ENCODE measurements at places on chromosomes 6 and 20.

DNA sequence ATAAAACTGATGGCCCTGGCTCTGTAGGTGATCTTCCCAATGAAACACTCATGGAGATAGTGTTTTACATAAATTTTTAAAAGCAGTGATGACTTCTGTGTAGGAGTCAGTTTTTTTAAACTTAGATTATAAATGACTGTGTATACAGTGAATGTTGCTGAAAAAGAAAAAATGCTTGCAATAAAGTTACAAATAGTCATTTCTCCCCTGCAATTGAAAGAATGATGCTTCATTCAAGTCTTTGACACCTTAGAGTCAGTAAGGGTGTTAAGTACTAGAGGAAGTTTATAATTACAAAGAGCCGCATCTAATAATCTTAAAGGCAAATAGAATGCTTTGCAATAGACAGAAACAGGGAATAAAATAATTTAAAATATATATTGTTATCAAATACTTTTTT lies 27.6 kb downstream of the ZNF292 start:
- DNase-seq: no peak

DNA sequence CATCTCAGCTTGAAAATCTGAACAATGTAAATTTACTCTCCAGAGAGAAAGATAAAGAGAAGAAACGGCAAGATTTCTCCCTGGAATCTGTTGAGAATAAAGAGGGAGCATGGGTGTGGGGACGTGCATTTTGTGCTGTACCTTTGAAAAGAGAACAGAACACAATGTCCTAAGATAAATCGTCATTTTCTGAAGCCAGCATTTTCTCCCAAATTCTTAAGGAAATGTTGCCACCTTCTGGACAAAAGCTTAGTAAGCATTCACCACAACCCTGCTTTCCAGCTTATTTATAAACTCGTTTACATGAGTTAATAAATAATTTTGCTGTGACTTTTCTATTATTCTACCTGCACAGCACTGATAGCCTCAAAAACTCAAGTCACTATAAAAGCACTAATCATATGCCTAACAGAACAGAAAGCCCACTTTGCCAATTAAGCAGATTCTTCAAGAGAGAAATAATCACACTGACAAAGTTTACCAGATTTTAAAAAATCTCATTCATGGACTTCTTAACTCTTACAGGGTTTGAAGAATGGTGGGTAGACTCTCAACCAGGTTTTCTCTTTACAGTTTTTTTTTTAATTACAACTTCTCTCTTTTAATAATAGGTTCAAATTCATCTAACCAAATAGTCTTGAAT lies 155.8 kb downstream of the MBOAT1 start:
- DNase-seq: peak; percentile 29

- no peak for DNase-seq
These were observed 144.0 kb downstream of the LRRC1 start for GRCh38 chr6:53938810-53939209.

- DNase-seq: peak; percentile 85
These were observed 1.3 kb downstream of the RNF24 start for GRCh38 chr20:4014031-4014474.

DNA sequence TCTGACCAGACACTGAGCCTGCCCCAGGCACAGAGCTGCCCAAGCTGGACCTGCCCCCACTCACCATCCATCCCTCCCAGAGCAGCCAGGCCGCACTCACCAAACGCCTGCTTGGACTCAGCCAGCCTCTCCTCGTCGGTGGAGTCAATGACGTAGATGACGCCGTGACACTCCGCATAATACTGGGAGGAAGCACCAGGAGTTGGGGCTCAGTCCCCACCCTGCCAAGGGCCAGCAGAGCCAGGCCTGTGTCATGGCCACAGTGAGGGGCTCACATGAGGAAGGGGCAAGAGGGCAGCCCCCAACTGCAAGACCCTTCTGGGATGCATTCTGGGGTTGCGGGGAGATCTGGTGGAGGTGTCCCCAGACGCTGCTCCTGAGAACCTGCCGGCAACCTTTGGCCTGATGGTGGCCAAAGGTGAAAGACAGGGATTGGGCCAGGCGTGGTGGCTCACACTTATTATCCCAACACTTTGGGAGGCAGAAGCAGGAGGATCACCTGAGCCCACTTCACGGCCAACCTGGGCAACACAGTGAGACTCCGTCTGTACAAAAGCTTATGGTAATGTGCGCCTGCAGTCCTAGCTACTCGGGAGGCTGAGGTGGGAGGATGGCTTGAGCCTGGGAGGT lies 5.6 kb downstream of the ARFRP1 start:
- no peak for DNase-seq

GRCh38 chr6:85580878-85581267 lies 12.8 kb downstream of the SNX14 start:
- DNase-seq: no peak

GRCh38 chr6:24997231-24997630 lies 61.5 kb upstream of the RIPOR2 start:
- DNase-seq: no peak

- DNase-seq: no peak
These were observed 691 bp downstream of the SYNDIG1 start for GRCh38 chr20:24469894-24470745.

GRCh38 chr6:22298475-22298890 lies 1.6 kb upstream of the PRL start:
- no peak for DNase-seq

- DNase-seq: no peak
These were observed 32.4 kb upstream of the TCP11 start for GRCh38 chr6:35173427-35174087.

- no peak for DNase-seq
These were observed 20.9 kb downstream of the IL17A start for GRCh38 chr6:52207066-52207465.

DNA sequence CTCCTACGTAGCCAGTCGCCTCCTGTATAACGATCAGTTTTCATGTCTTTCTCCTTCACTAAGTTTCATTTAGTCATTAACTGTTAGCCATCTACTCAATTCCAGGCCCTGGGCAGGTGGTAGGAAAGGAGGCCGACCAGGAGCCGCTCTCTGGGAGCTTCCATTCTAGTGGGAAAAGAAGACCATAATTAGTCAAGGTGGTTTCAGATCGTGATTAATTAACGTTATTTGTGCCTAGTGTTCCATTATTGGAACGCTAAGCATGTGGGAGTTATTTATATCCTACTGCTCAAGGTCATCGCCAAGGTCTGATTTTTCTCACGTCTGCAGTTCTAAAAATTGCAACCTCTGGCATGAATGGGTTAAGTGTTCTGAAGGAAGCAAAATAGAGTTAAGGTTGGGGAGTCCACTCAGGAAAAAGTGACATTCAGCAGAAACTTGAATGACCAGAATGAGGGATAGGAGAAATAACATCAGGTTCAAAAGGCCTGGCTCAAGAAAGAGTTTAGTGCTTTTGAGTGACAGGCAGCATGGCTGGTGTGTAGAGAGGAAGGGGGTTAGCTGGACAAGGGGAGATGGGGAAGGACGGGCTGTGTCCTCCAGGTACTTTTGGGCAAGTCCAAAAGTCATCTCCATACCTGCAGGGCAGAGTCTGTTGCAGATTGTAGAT lies 812 bp downstream of the SLC9A8 start:
- DNase-seq: no peak

GRCh38 chr6:17574866-17575560 lies 25.1 kb upstream of the FAM8A1 start:
- DNase-seq: no peak

DNA sequence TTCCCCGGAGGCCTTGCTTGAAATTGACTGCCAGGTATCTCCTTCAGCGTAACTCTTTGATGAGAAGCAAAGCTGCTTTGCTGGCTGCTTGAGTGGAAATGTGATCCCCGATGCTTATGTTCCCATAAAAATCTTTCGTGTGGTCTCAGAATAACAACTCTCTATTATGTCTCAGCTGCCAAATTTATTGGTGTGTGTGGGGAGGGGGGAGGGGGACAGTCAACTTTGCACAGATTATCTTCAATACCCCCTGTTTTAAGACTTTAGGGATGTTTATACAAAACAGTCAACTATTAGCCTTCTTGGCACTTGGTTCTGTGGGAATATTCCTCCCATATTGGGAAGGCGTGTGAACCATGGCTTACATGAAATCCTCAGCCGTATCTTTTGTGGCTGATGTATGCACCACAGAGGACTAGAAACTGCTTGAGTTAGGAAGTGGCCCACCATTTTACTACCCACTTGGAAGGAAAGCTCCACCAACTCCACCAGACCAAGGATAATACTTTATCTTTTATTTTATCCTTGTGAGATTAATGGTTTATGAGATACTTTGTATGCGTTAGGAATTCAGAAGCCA lies 101.5 kb upstream of the SLC24A3 start:
- peak; percentile 54 for DNase-seq

DNA sequence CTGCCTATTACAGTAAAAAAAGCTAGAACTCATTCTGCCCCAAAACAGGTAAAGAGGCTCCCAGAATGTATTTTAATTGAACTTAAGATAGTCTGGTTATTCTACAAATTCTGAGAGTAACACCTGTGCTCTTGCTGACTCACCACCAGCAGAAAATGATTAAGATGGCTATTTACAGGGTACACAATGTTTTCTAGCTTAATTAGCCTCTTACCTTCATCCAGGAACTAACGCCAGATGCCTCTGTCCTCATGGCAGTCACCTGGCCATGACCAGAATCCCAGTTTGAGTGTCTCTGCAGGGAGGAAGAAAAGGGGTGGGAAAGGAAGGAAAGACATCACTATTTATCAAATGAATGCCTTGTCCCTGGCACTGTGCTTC lies 31.3 kb upstream of the PPP1R3G start:
- no peak for DNase-seq

DNA sequence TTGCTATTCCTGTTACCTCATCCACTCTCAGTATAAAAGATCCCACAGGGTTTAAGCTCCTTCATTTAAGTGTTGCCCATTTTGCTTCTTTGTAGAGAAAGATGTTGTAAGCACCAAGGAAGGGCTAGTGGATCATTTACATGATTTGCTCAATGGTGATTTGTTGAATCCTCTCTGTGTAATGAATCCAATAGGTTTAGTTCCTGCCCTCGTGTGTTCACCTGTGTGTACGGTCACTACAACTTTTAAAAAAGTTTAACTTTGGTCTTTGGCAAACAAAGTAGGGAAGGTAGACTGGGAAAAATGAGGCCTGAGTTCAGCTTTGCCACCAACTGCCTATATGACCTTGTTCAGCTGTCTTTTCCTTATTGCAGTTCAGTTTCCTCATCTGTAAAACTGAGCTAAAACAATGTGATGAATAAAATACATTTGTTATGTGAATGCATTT lies 51.5 kb downstream of the DHX35 start:
- DNase-seq: no peak

DNA sequence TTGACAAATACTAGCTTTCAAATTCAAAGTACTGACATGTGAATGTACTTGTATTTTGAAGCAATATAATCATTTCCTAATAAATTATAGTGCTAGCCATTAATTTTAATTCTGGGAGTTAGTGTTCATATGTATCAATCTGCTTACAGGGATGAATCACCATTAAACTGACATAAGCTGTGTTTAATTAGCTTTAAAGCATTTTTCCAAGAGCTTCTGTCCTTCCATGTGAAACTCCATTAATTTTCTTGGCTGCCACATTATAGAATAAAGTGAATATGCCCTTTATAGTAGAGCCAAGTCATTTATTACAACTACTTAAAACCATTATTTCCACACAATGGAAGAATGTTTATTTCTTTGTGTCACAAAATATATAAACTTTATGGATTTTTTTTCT lies 150.8 kb downstream of the COL21A1 start:
- no peak for DNase-seq

- DNase-seq: no peak
These were observed 32.4 kb downstream of the SNX3 start for GRCh38 chr6:108228416-108228815.

DNA sequence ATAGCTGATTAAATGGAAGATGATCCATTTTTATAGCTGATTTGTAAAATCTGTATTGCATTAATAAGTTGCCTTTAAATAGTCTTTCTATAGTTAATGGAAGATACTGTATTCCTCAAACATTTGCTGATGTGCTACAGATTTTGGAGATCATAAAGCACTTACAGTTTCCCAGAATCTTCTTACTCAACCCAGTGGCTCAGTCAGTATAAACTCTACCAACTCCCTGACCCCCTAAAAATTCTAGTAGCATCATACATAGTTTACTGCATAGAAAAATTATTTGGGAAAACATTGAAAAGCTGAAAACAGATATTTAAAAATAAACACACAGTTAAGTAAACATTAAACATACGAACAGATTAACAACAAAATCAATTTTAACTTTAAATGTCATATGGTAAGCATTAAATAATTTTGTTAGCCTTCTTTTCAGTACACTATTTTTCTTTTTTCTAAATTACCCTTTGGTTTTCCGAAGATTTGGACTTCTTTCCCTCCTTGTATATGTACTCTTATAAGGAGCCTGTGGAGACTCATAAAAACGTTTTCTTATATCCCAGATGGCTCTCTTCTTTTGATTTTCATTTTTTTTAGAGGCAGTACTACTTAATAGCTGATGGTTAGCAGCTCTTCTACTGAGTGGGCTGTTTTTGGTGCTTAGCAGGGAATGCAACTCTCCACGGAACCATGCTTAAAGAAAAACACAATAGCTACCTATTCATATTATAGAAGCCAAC lies 62.7 kb upstream of the BMP5 start:
- no peak for DNase-seq

DNA sequence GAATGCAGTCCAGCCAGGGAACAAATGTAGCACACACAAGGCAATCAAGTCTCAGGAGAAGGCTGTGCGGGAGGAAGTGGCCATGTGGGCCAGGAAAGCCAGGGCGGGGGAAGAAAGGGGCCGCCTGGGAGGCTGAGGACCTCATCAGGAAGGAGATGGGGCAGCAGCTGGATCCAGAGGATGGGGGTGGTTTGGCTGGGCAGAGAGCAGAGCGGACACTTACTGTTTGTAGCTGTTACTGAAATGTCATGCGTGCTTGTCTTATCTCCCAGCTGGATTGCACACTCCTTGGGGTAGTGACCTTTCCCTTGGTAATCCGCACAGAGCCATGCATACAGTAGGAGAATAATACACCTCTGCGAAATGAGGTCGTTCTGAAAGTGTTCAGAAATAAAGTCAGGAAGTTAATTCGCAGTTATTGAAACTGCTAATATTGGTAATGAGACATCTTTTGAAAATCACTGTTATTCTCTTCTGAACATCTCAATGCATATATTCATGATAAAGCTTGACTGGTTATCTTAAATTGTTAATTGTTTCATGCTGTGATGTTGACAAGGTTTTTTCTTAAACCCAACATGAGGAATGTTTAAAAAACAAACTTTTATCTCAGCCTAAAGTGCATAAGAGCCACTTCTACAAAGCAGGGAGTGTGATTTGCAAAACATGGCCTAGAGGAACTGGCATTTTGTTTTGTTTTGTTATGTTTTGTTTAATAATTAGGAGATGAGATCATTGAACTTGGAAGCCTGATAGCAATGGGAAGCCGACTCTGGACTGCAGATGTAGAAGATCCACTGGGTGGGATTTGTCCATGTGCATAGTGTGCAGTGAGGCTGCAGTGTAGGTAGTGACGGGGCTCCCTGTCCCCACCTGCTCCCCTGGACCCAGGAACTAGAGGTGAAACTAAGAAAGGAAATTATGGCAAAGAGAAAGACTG lies 18.0 kb upstream of the MAP3K4 start:
- no peak for DNase-seq

DNA sequence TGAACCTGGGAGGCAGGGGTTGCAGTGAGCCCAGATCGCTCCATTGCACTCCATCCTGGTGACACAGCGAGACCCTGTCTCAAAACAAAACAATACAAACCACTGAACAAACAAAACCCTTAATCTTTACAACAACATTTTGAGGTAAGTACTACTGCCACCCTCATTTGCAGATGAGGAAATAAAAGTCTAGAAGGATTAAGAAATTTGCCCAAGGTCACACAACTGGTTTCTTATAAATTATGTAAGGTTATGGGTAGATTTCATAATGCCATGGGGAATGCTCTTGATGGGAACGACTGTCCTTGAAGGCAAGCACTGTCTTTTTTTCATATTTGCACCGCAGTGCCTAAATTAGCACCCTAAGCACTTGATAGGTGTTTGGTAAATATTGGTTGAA lies 13.8 kb upstream of the B4GALT5 start:
- DNase-seq: no peak
